H4 (cell line): ENCODE measurements at places on chromosomes 5 and 9. TPM values are rescaled to one million over a fixed set of nuclear protein-coding genes. Genes with fewer than 3 reads are reported as not detected.

DNA sequence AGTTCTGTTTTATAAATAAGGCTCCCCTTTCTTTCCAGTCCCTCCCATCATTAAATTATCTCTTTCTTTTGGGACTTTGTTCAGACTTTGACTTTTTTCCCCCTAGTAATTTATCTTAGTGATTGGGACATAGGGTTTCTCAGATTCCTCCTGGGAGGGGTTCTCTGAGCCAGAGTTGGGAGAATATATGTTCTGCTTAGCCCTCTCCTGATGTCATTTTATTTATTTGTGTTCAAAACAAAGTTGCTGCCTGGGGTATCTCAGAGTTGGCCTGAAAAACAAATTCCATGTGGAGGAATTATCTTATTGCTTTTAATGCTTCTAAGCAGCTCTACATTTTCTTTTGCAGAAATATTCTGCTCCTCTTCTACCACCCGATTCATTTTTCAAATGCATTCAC lies 211.0 kb downstream of the PCSK5 start:
- DNase-seq: no peak

DNA sequence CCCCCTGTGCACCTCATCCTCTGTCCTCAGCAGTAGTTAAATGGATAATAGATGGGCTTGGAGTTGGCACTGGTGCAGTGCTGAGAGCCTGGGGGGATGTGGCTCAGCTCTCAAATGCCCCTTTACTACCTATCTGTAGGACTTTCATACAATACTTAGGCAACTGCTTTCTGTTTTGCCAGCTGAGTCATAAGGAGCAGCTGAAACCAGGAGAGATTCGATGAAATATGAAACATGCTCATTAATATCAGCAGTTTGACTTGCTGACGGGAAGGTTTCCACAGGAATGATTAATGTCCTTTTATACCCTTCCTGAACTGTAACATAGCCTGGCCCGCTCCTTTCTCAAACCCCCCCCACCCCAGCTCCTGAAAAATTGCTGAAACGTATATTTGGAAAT lies 142.6 kb downstream of the SAXO1 start:
- DNase-seq: no peak

- no peak for DNase-seq
Observed at GRCh38 chr9:28832168-28832770, 1259.0 kb upstream of the C9orf72 start.

GRCh38 chr9:123725389-123725788 lies 204.5 kb downstream of the DENND1A start:
- DNase-seq: no peak

GRCh38 chr9:100229136-100229535 lies 123.6 kb downstream of the TEX10 start:
- DNase-seq: no peak

DNA sequence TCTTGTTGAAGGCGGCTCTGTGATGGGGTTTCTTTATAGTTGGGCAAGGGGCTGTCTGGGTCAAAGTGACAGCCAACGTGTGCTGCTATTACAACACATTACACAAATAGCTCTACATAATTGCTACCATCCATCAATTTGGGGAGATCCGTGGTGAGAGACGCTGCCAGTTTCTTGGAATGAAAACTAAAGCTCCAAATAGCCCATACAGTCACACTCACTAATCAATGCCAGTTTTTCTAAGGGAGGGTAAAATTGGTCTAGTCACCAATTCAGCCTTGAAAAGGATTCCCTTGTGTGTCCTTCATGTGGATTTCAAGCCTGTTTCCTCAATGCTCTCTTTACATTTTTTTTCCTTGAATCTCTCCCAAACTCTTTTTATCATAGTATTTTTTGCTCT lies 343.3 kb upstream of the KLF4 start:
- DNase-seq: no peak

GRCh38 chr5:176446028-176446665 lies 2.0 kb upstream of the FAF2 start:
- DNase-seq: no peak

GRCh38 chr5:101677961-101678360 lies 618.1 kb downstream of the SLCO4C1 start:
- DNase-seq: no peak

GRCh38 chr9:77945798-77946197 lies 85.8 kb downstream of the GNAQ start:
- DNase-seq: no peak

- DNase-seq: no peak
Observed at GRCh38 chr5:60020457-60020856, 126.9 kb upstream of the PDE4D start.

DNA sequence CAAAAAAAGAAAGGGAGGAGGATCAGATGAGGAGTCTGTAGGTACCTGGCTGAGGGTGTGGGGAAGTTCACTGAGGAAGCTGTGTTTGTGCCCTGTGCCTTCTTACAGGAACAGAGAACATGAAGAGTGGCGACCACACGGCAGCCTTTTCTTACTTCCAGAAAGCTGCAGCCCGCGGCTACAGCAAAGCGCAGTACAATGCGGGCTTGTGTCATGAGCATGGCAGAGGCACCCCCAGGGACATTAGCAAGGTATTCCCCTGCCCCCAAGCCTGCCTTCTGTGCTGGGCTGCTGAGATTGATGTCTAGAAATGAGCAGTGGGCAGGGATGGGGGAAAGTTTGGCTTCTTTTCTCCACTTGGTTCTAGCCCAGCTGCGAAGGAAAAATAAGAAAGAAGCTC lies 9.5 kb downstream of the DELE1 start:
- DNase-seq: no peak

- DNase-seq: no peak
Observed at GRCh38 chr5:127892467-127893207, 189.4 kb downstream of the CCDC192 start.

- no peak for DNase-seq
Observed at GRCh38 chr9:93673021-93673838, 96.8 kb downstream of the PHF2 start.

DNA sequence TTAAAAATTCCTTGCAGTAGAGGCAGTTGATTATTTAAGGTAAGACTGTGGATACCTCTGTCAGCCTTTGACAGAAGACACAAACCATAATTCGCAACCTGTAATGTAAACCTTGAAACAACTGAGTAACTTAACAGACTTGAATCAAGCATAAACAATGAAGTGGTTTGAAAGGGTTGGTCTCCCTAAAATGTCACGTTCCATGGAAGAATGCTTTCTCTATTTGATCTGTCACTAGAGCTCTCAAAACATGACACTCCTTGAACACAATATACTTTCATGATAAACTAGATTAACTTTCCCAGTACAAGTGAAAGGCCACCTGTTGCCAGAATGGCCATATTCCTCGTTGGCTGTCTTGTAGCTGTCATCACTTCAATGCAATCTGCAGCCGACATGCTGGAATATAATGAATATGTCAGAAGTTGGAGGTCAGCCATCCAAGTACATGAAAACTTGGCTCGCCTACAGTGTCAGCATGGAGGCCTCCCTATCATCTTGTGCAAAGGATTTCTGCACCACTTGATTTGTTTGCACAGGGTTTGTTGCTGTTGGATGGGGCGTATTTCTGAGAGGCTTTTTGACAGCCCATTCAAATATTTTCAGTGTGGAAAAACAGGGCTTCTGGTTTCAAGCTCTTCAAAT lies 228.0 kb downstream of the TLE4 start:
- no peak for DNase-seq

Gene ADAMTSL2
- not detected in 2 replicates for total RNA-seq

Gene FCHO2
- total RNA-seq: 2.4 and 4.1 TPM in 2 replicates

Gene SH2D3C
- 0.12 and 0.23 TPM in 2 replicates for total RNA-seq

Gene C9orf153
- not detected in 2 replicates for total RNA-seq

Gene SLCO4C1
- 0.15 TPM in 1 of 2 replicates, not detected in the other for total RNA-seq

Gene STPG3
- total RNA-seq: not detected in 2 replicates

Gene HTR1A
- total RNA-seq: not detected in 2 replicates

Gene ARID3C
- 0.21 TPM in 1 of 2 replicates, not detected in the other for total RNA-seq

Gene FCN1
- total RNA-seq: not detected in 2 replicates

Gene AFAP1L1
- total RNA-seq: 2.0 and 3.2 TPM in 2 replicates

Gene PCDHGB3
- 0.87 and 1.2 TPM in 2 replicates for total RNA-seq

Gene GRAMD2B
- 0.52 TPM in 1 of 2 replicates, not detected in the other for total RNA-seq
